ENCODE measurements at places on chromosomes 7 and 10. TPM values are rescaled to one million over a fixed set of nuclear protein-coding genes. Genes with fewer than 3 reads are reported as not detected.

ADAM22 gene
- total RNA-seq, result 0.74 TPM

C7orf57 gene
- total RNA-seq, result not detected

HABP2 gene
- total RNA-seq, result 0.10 TPM

DENND2A gene
- 2.5 TPM for total RNA-seq

SH2D4B gene
- 0.13 TPM for total RNA-seq

CHAT gene
- total RNA-seq, result not detected

SPOCK2 gene
- total RNA-seq, result 3.8 TPM

METTL2B gene
- total RNA-seq, result 25.1 TPM

COL28A1 gene
- 1.9 TPM for total RNA-seq

PBLD gene
- total RNA-seq, result 2.0 TPM

AKR1D1 gene
- total RNA-seq, result 0.10 TPM

PVRIG gene
- 0.13 TPM for total RNA-seq

NUPR2 gene
- 6.1 TPM for total RNA-seq

NANOS1 gene
- 0.34 TPM for total RNA-seq

TM9SF3 gene
- total RNA-seq, result 57.3 TPM

C10orf95 gene
- 17.3 TPM for total RNA-seq

TWIST1 gene
- total RNA-seq, result 17.6 TPM

VAX1 gene
- not detected for total RNA-seq

HOXA4 gene
- total RNA-seq, result 2.5 TPM

GIMAP6 gene
- 6.2 TPM for total RNA-seq

TECTB gene
- total RNA-seq, result not detected

ZNF467 gene
- 12.1 TPM for total RNA-seq

RET gene
- total RNA-seq, result 0.04 TPM

All from lower leg skin (tissue), 4 donors.